Femur (tissue), 1 donor: ENCODE measurements at places on chromosomes 7 and 10.
A peak's percentile ranks its signal among the peaks of the same experiment; 100 is the strongest.

DNA sequence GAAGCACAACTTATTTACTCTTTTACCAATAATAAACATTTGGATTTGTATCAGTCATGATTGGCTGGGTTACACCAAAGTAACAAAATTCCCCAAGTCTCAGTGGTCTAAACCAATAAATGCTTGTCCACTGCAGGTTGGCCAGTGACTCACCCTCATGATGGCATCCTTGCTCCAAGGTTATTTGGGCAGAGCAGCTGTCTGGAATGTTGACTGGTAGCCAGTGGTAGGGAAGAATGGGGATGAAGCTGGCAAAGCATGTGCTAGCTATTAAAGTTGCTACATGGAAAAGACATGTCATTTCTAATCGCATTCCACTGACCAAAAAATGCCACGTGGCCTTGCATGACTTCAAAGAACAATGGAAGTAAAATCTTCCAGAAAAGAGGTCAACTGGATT lies 1168.7 kb upstream of the CELF2 start:
- DNase-seq: no peak

DNA sequence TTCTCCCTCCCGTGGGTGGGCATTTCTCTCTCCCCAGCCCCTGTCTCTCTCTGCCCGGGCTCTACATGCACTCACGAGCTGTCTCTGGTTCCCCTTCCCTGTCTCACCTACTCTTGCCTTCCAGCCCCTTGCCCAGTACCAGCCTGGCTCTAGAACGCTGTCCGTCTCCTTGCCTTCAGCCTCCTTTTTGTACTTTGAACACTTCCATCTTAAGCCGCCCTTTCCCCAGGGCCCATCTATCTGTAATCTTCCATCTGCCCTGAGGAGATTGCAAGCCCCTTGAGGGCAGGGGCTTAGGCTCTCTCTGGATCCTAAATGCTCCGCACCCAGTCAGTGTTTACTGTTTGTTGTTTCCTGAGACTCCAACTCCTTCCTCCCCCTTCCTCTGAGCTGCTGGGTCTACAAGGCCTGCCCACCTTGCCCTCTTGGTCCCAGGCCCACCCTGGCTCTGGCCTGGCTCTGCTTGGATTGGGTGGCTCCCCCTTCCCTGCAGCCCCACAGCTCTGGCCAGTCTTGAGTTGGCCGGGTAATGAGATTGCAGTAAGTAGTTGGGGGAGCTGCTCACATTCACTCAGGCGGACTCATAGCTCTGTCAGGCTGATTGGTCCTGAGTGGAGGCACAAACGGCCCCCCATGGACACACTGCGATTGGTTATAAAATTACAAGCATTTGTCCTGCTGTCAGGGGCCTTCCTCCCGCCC lies 28.3 kb downstream of the POLL start:
- DNase-seq: no peak

DNA sequence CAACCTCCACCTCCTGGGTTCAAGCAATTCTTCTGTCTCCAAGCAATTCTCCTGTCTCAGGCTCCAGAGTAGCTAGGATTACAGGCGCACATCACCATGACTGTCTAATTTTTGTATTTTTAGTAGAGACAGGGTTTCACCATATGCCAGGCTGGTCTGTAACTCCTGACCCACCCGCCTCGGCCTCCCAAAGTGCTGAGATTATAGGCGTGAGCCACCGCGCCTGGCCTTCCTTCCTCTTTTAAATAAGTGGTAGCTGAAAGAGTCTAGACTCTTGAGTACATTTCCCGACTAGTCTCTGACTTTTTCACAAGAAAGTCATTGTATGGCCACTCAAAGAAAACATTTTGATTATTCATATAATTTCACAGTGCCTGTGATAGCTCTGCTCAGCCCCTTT lies 636.2 kb upstream of the ANKRD30A start:
- DNase-seq: no peak

- peak; percentile 68 for DNase-seq
Observed at GRCh38 chr10:102752266-102752930, 8.7 kb downstream of the WBP1L start.

GRCh38 chr7:97818066-97818663 lies 54.0 kb downstream of the ASNS start:
- no peak for DNase-seq
